ENCODE measurements at places on chromosomes 2 and 18.

DNA sequence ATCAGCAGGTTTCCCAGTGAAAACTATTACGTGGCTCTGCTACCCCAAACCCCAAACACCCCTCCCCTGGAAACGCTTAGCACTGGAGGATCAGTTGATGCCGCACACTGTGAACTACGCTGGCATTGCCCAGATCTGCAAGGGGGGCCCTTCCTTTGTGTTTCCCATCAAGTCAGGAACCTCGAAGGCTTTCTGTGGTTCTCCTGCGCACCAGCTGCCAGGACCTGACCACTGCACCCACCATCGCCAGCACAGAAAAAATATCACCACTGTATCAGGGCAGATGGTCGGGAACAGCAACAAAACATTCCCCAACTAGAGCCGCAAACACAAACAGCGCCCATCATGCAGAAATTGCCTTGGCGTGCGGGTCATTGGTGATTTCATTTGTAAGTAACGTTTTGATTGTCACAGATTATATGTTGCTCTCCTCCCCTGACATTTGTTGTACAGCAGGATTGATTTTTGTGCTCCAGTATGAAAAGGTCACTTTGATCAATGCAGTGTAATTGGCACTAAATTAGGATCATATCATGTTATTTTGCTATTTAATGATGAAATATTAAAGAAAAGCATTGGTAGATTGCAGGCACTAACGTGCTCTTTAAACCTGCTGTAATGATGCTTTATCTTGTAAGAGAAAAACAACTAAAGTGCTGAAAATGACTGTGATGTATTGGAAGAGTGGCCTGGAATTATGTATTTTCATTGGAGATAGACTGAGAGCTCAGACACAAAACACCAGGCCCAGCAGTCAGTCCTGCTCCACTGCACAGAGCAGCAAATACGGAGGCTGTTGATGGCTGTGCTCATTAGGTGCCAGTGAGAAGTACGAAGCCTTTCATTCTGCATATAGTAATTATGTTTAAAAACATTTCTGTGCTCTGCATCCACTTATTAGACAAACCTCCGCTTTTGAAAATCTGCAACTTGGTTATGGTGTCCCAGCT lies 833.2 kb upstream of the SALL3 start:
- DNase-seq: no peak

DNA sequence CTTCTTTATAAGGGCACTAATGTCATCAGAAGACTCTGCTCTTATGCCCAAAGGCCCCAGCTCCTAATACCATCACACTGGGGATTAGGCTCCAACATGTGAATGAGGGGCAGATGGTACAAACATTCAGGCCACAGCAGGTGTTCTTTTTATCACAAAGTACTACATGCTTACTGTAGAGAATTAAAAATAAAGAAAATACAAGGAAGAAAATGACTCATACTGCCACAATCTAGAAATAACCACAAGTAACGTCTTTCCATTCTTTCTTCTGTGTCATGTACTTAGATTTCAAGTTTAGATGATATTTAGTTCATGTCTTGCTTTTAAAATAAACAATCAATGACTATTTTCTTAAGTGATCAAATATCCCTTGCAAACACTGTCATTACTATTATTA lies 100.3 kb upstream of the NEDD4L start:
- no peak for DNase-seq

- no peak for DNase-seq
Measured at GRCh38 chr18:75828379-75828778, 400.9 kb upstream of the SMIM21 start.

GRCh38 chr2:231413921-231414476 lies 18.5 kb downstream of the B3GNT7 start:
- DNase-seq: peak; percentile 9

- DNase-seq: no peak
Measured at GRCh38 chr2:36762764-36763490, 66.4 kb downstream of the VIT start.

- DNase-seq: no peak
Measured at GRCh38 chr2:96956211-96956610, 30.2 kb downstream of the FAM178B start.

GRCh38 chr2:222959358-222959757 lies 92.6 kb upstream of the KCNE4 start:
- no peak for DNase-seq

DNA sequence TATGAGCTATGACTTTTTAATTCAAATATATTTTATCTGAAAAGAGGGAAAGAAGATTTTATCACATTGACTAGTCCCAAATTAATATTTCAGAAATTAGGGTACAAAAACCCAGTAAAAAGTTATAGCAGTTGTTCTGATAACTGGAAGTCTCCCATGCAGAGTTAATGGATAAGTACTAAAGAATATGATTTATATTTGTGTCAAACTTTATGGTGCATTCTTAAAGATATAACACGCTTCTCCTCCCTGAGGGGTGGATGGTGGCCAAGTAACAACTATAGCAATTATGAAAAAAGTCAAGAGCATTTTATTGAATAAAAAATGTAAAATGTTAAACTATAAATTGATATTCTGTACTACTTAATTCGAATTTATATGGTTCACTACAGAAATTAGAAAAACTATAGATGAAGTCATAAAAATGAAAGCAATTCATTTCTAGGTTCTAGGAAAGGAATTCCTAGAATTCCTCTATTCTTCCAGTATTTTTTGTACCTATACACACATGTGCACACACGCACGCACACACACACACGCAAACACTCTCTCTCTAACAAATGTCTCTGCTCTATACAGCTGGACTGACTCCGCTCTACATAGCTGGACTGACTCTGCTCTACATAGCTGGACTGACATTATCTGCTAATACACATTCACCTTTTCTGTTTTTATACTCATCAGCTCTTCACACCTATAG lies 111.3 kb downstream of the PRELID3A start:
- DNase-seq: no peak

DNA sequence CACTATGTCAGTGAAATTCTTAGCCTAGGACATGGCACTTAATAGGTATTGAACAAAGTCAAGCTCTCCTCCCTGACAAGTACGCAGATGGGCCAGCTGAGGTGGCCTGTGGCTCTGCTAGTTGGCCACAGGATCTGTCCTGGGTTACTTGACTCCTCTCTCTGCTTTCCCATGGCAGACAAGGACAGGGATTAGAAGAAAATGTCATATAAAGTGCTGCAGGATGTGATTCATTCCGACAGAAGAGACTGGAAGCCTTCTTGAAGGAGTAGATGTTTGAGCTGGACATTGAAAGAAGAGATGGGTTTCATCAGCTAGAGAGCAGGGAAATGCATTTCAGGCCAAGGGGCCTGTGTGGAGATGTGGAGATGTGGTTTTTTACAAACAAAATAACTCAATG lies 46.7 kb downstream of the SMAD7 start:
- DNase-seq: no peak

GRCh38 chr2:11307764-11308415 lies 36.5 kb downstream of the ROCK2 start:
- no peak for DNase-seq

- DNase-seq: no peak
Measured at GRCh38 chr2:190186238-190186637, 123.7 kb upstream of the MSTN start.

- no peak for DNase-seq
Measured at GRCh38 chr18:36673452-36673851, 155.3 kb downstream of the TPGS2 start.

DNA sequence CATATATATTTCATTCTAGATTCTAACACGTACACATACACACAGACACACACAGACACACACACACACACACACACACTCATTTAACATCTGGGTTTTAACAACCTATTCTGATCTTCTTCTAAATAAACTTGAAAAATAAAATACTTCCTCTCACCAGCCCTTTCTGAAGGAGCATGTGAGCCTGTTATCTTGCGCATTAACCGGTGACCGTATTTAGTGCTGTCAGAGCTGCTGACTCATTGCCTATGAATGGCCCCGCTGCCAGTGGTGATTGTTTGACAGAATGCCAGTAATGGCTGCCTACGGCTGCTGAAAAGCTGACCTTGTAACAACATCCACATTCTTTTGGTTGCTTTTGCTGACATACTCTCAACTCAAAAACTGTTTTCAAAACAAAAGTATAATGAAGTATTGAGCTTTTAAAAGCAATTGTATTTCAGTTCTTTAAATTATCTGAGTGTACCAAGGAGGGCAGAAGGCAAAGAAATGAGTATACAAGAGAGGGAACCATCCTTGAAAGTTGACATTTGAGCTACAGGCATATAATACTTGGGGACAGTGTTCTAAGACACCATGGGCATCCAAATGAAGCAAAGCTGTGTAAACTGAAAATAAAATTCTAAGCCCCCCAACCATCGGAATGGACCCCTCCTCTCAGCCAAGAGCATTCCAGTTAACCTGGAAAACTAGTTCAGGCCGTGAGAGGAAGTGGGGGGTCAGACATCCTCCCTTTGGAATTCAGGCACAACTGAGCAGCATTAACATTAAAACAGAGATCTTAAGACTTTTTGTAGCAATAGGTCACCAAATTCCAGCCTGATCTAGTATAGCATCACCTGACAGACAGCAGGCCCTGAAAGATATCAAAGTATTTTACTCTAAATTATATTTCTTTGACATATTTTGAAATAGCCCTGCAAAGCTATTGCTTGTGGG lies 50.2 kb upstream of the DTNA start:
- DNase-seq: peak; percentile 31

GRCh38 chr18:43442571-43442970 lies 165.3 kb upstream of the SYT4 start:
- no peak for DNase-seq

GRCh38 chr2:106165029-106165428 lies 29.1 kb downstream of the UXS1 start:
- DNase-seq: peak; percentile 46

GRCh38 chr2:95274291-95275150 lies at the start of gene PROM2:
TSS of gene PROM2 (plus strand) at chr2:95274449. CDS start at chr2:95274586, 137 bp downstream.
- no peak for DNase-seq

GRCh38 chr18:9062418-9062751 lies 40.1 kb upstream of the NDUFV2 start:
- no peak for DNase-seq

DNA sequence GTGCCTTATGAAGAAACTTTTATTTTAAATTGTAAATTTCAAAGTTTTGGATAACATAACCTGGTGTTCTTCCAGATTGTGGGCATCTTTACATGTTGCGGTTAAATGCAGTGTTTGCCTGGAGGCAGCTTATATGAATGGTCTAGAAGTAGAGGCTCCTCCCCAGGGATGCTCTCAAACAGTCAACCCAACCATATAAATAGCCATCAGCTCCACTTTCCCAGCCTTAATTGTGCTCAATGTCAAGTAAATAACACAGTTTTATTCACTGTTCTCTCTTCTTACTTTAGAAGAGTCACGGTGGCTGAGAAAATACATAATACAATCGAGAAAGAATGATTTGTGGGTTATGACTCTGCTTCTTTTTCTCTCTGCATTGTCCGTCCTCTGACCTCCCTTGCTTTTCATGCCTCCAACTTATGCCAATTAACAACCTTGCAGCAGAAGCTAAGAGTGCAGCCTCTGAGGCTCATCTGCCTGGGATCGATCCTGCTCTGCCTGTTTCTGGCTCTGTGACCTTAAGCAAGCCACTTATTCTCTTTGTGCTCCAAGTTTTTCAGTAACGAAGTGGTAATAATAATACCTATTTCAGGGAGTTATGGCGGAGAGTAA lies 100.3 kb downstream of the DAW1 start:
- DNase-seq: peak; percentile 48

GRCh38 chr18:70415823-70416488 lies 127.1 kb downstream of the SOCS6 start:
- DNase-seq: no peak

GRCh38 chr2:197090742-197091367 lies 164.3 kb upstream of the PGAP1 start:
- DNase-seq: no peak

GRCh38 chr18:9455718-9456511 lies 19.4 kb upstream of the RALBP1 start:
- no peak for DNase-seq

DNA sequence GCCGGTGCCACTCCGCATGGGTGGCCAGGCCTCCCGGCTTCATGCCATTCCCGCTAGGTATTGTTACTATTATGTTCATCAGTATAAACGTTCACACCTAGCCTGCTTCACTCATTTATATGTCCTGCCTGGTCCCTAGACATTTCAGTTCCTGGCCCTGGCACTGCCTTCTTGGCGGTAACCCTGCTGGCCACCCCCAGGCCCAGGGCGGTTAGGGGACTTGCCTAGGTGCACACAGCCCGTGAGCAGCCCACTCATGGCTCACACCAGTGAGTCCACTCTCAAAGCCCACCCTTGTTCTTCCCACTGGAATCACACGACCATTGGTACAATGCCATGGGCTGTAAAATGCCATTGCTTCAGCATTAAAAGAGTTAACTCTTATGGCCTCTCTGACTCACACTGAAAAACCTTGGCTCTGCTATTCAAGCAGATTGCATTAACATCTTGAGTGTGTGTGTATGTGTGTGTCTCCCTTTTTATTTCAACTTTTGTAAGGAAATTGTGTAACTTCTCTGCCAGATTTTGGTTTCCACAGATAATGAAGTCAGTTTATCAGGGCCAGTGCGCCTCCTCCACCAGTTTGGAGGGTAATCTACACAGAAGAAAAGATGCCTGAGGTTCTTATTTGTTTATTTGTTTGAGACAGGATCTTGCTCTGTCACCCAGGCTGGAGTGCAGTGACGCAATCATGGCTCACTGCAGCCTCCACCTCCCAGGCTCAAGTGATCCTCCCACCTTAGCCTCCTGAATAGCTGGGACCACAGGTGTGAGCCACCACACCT lies 74.2 kb downstream of the RAB31 start:
- DNase-seq: no peak

GRCh38 chr2:152560166-152560565 lies 157.1 kb downstream of the PRPF40A start:
- DNase-seq: no peak

DNA sequence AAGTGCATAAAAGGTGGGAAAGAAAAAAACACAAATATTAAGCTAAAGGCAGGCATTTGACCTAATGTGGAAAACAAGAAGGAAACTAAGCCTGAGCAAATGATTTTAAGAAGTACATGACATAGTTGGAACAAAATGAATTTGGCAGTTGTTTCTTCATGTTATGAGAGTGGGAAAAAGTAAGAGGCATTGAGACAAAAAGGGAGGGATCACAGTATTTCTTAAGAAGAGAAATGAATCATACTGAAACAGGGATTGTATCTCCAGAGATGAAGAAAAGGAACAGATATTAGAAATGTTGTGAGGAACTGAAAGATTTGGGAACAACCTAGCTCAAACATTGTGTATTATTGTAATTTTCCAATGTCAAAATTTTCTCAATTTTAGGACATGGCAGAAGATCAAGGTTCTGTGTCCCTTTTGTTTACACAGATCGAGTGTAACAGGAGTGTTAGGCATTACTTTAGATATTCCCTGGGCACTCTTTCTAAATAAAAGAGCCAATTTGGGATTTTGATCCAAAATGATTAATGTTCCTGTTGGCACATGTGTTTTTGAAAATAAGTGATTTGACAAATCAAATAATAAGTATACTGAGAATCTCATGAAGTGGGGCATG lies 98.6 kb downstream of the CALCRL start:
- DNase-seq: no peak

GRCh38 chr2:56239437-56239836 lies 55.6 kb downstream of the CCDC85A start:
- DNase-seq: no peak

- no peak for DNase-seq
Measured at GRCh38 chr2:36368438-36368837, 12.9 kb downstream of the CRIM1 start.

- DNase-seq: no peak
Measured at GRCh38 chr2:98506881-98507280, 62.2 kb downstream of the INPP4A start.
